ENCODE measurements at places on chromosomes 12 and 14.

DNA sequence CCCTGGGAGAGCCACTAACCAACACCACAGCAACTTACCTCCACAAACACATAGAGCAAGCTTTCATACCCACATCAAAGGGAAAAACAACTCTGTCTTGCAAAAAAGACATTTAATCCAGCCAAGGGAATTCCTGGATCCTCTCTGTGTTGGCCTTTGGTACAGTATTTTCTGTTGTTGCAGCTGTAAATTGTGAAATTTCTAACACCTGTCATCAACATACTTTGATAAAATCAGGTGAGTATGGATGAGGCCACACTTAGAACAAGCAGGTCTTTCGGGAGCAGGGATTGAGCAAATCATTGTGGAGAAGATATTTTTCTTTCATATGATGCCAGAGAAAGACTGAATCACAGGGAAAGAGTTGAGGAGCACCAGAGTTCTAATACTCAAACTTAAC is 89.3 kb downstream of the SPTSSA start:
- no peak for DNase-seq

DNA sequence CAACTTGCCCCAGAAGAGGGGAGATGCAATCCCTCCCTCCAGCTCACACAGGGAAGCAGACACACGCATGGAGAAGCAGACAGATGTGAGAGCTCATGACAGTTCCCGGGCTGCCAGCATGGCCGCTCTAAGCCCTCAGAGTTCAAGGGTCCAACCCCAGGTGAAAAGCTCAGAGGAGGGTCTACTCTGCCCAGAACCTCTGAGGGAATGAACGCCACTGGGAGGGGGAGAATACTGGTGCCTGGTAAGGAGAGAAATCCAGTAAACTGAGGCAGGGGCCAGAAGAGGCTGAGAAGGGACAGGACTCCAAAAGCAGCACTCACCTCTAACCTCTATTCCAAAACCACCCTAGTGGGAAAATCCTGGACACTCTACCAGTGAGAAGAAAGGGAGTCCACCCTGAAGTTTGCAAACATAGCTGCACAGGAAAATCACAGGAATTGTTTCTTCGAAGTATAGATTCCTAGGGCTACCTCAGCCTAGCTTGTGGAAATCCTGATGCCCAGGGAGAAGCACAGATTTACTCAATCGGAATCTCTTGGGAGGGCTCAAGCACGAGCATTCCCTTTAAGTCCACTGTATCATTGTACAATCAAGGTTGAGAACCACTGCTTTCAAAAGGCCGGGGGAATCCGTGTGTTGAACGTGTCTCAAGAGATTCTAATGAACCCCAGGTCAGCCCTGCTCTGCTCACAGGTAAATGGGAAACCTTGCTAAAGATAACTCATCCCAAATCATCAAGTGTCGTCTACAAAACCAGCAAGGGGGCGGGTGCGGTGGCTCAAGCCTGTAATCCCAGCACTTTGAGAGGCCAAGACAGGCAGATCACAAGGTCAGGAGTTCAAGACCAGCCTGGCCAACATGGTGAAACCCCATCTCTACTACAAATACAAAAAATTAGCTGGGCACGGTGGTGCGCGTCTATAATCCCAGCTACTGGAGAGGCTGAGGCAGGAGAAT is 34.3 kb upstream of the PLEKHG6 start:
- DNase-seq = no peak

DNA sequence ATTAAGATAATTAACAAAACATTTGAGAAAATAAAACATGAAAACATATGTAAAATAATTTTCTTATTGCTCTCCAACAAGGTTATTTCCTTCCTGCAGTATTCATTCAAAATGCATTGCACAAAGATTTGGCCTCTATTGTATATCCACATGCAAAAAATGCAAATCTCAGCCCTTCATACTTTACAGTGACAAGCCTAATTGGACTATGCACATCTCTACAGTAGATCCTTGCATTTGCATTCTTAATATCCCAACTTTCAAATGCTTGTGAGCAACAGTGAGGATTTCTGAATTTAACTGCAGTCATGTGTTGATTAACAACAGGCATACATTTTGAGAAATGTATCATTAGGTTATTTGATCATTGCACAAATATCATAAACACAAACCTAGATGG is 333.7 kb downstream of the PAWR start:
- DNase-seq = no peak

GRCh38 chr12:120247621-120248030 is 17.9 kb downstream of the PXN start:
- DNase-seq = no peak

DNA sequence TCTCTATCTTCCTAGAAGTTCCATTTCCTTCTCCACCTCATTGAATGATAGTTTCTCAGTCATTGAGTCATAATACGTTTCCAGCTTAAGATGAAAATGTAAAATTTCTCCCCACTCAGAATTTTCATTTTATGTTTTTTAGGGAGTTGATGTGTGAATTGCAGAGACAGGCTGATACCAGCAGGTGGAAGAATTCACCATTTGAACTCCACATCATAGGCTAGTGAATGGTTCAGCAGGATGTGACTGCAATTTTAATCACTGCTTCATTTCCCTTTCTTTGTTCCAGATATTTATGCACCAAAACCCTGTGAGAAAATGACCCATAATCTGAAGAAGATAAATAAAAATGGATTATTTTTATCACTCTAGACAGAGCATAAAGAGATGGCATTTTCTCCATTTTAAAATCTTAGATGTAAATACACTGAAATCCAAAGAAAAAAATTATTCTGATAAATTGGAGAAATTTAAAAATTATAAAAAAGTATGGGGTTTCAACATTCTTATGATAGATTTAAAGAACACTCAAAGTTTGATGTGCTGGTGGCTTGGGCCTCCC is 10.6 kb upstream of the PYGL start:
- no peak for DNase-seq

- DNase-seq = no peak
Observed at GRCh38 chr14:33432407-33433023, 493.8 kb downstream of the NPAS3 start.

DNA sequence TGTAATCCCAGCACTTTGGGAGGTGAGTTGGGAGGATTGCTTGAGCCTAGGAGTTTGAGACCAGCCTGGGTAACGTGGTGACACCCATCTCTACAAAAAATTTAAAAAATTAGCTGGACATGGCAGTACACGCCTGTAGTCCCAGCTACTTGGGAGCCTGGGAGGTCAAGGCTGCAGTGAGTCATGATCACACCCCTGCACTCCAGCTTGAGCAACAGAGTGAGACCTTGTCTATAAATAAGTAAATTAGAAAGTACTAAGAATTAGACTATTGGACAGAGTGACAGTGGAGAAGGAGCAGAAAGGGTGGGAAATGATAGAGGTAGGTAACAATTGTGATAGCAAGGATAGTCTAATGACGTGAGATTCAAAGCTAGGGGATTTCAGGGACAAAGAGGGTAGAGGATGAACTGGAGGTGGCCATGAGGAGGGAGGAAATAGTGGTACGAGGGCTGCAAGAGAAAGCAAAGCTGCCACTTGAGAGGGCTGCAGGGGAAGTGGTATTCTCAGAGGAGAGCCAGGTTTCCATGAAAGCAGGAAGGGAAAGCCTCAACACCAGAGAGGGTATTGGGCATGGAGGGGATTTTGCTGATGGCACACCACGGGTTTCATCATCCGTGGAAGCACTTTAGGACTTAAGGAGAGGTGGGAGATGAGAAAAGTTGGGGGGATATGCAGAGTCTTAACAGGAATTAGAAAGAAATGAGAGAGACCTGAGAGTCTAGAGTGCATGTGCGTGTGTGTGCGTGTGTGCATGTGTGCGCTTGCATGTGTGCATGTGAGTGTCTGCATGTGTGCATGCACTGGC is 85.6 kb downstream of the SYNE2 start:
- DNase-seq = peak; percentile 27

DNA sequence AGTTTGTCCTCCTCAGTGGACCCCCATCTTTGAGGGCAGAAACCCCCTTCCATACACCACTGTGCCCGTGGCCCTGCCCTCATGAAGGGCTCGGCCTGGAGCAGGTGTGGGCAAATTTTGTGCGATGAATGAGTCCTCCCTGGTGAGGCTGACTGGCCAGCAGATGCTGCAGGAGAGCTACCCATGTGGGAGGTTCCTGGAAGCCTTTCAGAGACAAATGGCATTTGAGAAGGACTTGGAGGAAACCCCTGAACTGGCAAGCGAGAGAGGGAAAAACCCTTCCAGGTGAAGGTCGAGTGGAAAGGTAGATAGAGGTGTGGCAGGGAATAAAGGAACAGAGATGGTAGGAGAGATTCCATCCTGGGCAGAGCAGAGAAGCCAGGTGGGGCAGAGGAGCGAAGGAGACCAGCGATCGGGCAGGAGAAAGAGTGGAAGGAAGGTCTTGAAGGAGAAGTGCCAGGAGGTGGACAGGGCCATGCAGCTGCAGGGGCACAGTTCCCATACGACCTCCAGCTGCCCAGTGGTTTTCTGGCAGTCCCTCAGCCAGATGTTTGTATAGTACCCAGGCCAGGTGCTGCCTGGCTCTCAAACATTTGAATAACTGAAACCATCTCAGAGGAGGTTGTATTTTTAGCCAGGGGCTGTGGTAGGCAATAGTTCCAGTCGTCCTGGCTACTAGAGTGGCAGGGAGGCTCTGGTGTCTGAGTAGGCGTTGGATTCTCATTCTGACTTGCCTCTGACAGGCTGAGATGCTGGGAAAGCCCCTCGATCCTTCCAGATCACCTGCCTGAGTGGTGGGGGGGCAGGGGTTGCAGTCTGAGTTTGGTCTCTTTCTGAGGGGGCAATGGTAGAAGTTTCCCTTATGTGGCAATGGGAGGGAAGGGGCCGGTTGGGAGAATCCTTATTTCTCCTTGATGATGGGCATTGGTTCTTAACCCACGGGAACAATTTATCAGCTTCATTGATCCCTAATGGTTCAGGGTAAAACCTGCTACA is 40.1 kb downstream of the FBXL14 start:
- DNase-seq = no peak

DNA sequence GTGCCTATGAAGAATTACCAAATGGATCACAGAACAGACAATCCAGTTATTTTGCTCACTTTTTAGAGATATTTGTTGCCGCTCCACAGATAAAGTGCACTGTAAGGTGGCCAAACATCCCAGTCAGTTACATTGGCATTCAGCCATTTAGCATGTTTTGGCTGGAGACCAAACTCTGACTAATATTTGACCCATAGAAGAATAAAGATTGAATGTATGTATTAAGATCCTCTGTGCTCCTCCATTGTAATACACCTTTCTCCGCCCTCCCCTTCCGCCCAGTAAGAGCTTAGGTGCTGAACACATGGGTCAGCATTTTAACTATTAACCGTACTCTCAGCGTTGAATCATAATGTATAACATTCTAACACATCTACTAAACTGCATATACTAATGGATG is 163.4 kb downstream of the ANO6 start:
- no peak for DNase-seq

- DNase-seq = no peak
Observed at GRCh38 chr14:90381011-90381786, 15.6 kb upstream of the CALM1 start.

DNA sequence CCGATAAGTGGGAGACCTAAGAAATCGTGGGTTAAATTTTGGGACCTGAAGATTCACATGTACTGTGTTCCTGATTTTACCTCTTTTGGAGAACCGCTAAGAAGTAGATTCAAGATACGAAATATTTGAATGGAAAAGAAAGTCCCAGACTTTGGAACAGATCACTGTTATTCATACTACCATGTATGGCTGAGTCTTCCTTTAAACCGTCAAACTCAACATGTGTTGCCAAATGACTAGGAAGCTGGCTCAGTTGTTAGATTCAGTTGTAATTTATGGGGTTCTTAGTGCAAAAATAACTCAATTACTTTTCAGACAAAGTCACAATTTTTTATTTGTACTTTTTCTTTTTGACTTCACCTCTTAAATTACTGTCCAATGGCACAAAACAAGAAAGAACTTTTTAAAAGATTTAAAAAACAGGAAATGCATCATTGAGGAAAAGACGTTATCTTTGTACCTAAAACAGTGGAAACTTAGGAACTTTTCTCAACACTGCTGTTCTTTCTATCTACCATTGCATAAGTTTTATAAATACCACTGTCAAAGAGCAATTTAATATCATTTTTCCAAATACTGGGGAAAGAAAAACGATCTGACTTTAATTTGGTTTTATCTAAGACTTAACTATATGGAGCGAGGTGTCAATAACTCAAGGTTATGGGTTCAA is 15.7 kb downstream of the RERG start:
- DNase-seq = no peak

- no peak for DNase-seq
Observed at GRCh38 chr12:3342051-3342450, 149.0 kb upstream of the PRMT8 start.

DNA sequence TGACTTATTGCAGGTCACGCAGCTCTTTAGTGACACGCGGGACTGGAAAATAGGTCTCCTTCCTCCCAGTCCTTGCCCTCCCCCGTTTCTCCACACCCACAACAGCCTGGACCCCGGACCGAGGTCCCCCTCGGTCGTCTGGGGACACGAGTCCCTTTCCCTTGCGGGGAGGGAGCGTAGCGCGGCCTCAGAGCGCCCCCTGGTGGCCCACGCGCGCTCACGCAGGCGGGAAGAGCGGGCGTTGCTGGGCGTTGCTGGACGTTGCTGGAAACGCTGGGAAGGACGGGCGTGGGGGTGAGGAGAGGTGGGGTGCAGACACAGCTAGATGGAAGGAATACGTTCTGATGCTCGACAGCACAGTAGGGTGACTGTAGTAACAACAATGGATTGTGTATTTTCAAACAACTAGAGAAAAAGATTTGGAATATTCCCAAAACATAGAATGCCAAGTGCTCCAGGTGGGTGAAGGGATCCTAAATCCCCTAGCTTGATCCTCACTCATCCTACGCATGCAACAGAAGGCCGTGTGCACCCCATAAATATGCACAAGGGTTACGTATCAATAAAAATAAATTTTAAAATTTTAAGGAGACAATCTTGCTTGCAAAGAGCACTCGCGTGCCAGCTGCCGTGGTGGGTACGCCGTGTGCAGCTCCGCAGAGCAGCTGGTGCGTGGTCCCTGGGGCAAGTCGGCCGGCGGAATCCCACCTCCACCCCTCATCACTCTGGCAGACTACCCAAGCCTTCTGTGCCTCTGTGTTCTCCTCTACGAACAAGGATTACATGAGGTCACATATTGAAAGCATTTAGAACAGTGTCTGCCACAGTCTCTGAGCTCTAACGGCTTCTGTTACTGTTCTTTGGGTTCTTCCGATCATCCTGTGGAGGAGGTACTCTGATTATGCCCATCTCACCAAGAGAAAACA is 87.4 kb downstream of the B4GALNT3 start:
- peak; percentile 68 for DNase-seq

DNA sequence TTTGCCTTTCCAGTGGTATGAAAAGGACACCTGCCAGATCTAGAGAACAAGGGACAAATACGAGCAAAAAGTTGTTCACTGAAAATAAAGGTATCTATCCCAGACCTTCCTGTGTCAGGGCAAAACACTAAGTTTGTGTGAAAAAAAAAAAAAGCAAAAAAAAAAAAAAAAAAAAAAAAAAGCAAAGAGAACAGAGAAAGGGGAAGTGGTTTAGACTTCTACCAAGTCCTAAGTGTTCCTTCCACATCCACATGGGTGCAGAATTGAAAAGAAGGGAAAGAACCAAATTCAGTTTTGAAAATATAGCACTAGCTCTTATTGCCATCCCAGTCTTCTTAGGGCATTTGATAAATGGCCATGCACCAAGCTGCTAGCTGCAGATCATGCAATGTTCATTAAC is 41.7 kb downstream of the ZCRB1 start:
- no peak for DNase-seq

GRCh38 chr12:14741153-14741552 is 44.8 kb upstream of the GUCY2C start:
- no peak for DNase-seq
